ENCODE measurements at places on chromosomes 4 and X.
A peak's percentile ranks its signal among the peaks of the same experiment; 100 is the strongest.

DNA sequence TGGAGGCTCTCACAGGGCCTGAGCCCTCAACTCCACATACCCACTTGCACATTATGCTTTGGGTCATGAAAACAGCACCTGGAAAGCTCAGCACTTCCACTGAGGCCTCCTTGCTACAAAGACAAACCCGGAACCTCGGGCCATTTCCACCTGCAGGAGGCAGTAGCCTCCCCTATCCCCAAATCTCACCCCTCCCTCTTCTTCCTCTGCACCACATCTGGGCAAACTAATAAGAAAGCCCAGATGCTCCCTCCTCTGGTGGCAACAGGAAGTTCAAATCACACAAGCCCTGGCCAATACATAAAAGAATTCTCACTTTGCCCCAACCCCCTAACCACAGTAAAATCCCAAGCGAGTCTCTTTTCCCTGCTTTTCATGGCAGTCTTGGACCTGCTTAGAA, 136.4 kb downstream of the MAPK10 start:
- no peak for DNase-seq

DNA sequence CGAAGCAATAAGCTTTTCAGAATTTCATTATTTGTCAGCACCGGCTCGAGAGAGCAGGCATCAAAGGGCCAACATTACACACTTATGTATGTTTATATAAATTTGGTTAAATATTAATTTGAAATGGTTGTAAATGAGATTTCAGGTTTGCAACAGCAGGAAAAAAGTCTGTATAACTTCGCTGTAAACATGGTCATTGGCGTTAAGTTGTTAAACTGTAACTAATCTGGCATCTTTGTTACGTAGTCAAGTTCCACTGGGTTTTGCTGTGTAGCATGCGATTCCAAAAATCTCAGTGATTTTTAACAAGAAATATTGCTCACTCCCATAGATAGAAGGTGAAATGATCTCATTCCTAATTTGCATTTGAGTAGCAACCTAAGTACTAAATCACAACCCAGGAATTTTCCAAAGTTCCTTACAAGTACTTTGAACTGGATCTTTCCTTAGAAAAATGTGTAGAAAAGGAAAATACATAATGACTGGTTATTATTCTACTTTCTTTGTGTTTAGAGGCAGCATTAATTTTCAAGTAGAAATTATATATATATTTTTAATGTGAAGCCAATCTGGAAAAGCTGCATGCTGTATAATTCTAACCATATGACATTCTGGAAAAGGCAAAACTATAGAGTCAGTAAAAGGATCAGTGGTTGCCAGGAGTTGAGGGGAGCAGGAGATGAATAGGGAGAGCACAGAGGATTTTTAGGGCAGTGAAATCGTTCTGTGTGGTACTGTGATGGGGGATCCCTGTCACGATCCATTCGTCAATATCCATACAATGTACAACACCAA, 222.1 kb downstream of the CBR4 start:
- DNase-seq = no peak

- DNase-seq = no peak
Observed at GRCh38 chrX:12970691-12971202, 4.2 kb upstream of the TMSB4X start.

GRCh38 chr4:185015108-185015507, 3.2 kb upstream of the HELT start:
- DNase-seq = no peak

GRCh38 chr4:2066011-2066551, 7.0 kb downstream of the NAT8L start:
- DNase-seq = no peak

- peak; percentile 98 for DNase-seq
Observed at GRCh38 chrX:101407748-101408531, at the start of the genes GLA and HNRNPH2. GLA (minus strand) TSS chrX:101407925; CDS start chrX:101407903, 22 bp downstream. HNRNPH2 (plus strand) TSS chrX:101408222; CDS start chrX:101411989, 3,767 bp downstream.

DNA sequence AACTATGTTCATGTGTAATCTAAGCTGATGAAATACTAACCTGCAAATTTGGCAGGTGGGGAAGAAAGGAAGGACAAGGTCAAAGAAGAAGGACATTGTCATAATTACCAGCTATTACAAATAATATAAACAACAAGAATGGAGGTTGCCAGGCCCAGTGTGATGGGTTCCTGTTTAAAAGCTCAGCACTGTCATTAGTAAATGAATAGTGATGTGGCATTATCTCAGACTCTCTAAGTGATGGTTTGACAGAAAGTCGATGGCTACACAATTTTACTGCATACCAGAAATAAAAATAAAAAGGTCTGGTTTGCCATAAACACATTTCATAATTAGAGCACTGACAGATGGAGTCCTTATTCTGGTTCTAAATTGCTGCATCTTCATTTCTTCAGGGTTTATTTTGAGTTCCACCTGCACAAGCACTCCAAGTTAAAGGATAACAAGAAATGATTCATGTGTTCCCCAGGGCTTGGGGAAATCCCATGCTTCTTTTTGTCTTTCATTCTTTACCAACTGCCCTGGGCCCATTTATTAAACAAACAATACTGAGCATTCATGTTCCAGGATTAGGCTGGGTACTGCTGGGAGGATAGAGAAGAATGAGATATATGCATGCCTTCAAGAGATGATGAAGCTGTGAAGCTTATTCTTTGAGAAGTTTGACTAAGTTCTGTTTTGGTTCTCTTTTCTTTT, 367.8 kb upstream of the RASGEF1B start:
- DNase-seq = no peak

- no peak for DNase-seq
Observed at GRCh38 chrX:45598861-45599260, 398.2 kb upstream of the DIPK2B start.

- DNase-seq = no peak
Observed at GRCh38 chrX:135543924-135544323, 23.5 kb downstream of the INTS6L start.

- peak; percentile 61 for DNase-seq
Observed at GRCh38 chr4:26248647-26249046, 72.2 kb upstream of the RBPJ start.

- DNase-seq = peak; percentile 59
Observed at GRCh38 chr4:152590179-152591031, 54.5 kb upstream of the FBXW7 start.

- no peak for DNase-seq
Observed at GRCh38 chr4:138979742-138980141, 35.8 kb upstream of the NOCT start.

DNA sequence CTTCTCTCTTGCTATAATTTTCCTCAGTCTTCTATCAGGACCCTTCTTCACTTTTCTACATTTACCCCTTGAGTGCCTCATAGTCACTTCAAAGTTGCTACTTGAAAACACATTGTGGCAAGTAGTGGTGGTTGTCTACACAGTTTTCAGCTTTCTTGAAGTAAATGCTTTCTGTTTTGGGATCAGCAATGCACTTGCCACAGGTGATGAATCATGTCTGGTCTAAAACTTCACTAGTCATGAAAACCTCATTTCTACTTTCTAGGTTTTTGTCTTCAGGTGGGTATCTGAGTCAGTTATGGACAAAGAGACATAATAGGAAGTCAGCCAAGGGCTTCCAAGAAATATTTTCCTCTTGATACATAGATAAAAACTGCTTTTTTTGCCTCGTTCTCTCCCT, 359.2 kb downstream of the CCSER1 start:
- DNase-seq = no peak

DNA sequence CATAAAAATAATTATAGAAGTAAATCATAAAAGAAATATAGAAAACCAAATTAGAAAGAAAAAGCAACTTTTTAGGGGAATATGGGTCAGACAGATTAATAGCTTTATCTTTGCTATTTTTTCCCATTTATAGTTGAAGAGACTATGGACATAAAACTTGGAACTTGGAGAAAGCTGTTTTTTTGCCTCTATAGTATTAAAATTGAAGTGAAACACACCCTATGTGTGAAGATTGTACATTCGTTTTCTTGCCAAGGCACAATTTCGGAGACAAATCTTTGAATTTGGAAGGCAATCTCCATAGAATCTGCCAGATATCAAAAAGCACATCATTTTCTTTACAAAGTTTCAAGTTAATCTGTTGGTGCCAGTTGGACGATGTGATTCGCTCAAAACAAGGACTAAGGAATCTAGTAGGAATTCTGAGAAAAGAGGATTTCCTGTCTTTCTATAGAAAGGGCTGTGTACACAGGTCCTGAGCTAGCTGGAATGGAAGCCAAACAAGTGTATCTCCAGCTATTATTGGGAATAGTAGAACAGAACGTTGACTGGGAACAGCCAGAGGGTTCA, 156.3 kb downstream of the SLC7A11 start:
- DNase-seq = no peak

DNA sequence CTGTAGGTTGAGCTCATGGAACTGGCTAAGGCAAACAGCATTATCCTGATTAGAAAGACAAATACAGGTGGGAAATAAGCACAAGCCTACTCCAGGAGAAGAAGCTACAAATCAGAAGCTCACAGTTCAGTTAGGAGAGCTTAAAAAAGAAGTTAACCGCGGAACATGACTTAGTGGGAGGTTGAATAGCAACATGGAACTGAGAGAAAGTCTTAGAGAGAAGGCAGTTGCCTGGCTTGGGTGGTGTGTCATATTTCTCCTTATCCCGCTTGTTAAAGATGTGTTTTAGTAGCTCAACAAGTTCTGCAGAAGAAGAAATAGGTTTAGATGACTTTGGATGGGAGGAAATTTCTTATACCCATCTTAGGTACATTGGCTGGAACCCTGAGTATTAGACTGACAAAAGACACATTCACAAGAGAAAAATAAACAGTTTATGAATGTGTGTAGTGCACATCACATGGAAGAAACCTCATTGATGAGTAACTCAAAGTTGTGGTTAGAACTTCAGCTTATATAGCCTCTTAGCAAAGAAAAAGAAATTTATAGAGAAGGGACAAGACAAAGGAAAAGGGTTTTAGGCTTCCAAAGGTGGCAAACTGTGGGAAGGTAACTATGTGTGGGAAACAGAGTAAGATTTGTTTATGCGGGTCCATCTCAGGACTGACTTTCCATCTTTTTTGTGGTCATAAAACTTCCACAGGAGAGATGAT, 37.4 kb upstream of the RXFP1 start:
- DNase-seq = no peak

DNA sequence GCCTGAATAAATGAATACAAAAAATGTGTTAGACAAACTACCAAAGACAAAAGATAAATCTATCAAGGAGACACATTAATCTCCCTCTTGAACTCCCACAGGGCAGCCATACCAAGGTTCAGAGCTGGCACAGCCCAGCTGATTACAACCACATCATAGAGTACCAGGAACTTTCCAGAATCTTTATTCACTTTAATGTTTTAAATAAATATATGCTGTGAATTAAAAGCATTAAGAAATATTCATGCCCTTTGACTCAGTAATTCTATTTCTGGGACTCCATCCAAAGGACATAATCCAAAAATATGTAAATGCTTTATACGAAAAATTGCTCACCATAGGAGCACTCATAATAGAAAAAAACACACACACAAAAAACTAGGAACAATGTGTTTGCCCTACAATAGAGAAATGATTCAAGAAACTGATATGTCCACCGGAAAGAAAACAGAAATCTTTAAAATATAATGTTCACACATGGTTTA, 126.0 kb downstream of the LDB2 start:
- no peak for DNase-seq

GRCh38 chr4:52954560-52955170, 92.5 kb downstream of the RASL11B start:
- DNase-seq = no peak

DNA sequence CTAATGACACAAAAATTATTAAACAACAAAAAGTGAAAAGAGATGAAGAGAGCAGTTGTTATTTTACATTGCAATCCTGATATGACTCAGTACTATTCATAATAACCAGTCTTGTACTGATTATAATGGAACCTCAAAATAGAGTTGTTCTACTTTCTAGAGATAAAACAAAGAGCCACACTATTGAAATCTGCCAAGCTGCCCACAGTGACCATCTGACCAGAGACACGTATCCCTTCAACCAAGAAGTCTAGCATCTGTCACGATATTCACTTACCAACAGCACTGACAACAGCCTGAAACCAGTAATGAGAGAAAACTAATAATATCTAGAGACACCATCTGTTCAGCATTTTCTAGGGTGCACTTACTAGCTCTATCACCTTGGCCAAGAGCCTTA, 466.7 kb downstream of the NKX6-1 start:
- DNase-seq = no peak
